Activated CD4-positive, alpha-beta T cell treated with anti-CD3 and anti-CD28 coated beads, Interleukin-2, amount 50 U/mL, for 1 hour (primary cell): ENCODE measurements at places on chromosomes 3 and 15.

DNA sequence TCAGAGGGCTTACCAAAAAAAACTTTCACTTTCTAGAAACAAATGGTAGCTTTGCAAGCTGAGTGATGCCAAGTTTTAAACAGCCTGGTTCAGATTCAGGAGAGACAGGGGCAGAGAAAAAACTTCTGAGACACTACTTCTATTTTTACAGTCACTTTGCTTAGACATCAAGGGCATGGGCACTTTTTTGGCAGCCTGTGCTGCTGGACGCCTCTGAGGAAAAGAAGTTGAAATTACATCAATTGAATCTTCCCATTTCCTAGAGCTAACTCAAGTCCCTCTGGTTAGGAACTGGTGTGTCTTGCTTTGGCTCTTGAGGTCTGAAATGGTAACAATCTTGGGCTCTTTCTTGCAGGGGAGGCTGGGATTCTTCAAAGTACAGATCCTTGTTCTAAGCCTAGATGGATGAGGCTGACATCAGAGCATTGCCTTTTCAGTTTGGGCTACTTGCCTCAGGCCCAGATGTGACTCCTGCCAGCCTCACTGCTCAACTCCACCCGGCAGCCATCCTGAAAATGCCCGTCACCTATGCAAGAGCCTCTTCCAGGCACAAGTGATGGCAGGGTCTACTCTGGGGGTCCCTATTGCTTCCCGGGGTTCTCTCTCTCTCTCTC is 357.5 kb downstream of the FOXP1 start:
- DNase-seq, result no peak

DNA sequence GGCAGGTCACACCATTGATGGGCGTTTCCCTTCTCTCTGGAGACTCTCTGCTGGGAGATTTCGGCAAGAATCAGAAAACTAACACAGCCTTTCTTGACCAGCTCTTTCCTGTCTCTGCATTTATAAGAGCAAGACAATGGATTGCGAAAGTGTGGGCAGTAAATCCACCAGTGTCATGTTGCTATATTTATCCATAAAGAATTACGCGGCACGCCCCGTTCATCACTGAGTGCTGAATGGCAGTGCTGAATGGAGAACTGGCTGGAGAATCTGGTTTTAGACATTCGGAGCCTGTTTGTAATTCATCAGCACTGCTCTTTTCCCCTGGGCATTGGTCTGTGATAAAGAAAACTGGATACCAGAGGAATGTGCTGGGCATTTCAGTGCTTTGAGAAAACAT is 2.0 kb upstream of the CEMIP start:
- no peak for DNase-seq

DNA sequence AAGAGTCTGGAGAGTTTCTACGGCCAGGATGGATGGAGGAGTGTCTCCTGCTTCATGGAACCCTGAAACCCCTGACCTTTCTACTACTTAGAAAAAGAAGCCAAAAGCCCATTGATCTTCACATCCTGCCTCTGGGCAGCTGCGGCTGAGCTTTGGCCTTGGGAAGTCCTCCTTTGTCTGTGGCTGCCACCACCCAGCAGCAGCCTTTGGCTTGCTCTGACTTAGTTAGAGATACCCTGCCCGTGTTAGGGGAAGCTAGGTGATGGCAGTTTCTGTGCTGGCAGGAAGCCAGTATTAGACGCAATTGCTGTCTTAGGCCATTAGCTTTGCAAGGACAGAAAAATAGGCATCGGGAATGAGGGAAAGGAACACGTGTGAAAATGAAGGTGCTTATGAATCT is 18.8 kb downstream of the APH1B start:
- no peak for DNase-seq

DNA sequence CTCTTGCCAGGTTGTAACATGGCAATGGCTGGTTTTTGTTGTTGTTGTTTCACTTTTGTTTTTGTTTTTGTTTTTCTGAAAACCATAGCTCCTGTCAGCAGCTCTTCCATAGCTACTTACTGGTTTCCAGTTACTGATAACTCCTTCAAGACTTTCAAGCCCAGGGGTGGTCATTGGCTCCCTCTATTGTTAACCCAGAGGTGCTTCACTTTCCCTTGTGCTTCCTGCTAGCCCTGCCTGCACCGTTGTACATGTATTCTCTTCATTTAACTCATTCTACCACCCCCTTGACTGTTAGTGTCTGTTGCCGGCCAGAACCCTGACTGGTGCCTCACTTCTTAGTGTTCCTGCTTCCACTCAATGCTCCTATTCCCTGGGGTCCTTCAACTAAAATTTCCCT is 4.2 kb upstream of the TRAT1 start:
- DNase-seq, result peak; percentile 54

- no peak for DNase-seq
Measured at GRCh38 chr3:158098834-158099424, 7.3 kb downstream of the SHOX2 start.

GRCh38 chr15:77657634-77658238 is 25.0 kb upstream of the LINGO1 start:
- no peak for DNase-seq

- no peak for DNase-seq
Measured at GRCh38 chr3:123952844-123953520, 8.0 kb downstream of the CCDC14 start.

DNA sequence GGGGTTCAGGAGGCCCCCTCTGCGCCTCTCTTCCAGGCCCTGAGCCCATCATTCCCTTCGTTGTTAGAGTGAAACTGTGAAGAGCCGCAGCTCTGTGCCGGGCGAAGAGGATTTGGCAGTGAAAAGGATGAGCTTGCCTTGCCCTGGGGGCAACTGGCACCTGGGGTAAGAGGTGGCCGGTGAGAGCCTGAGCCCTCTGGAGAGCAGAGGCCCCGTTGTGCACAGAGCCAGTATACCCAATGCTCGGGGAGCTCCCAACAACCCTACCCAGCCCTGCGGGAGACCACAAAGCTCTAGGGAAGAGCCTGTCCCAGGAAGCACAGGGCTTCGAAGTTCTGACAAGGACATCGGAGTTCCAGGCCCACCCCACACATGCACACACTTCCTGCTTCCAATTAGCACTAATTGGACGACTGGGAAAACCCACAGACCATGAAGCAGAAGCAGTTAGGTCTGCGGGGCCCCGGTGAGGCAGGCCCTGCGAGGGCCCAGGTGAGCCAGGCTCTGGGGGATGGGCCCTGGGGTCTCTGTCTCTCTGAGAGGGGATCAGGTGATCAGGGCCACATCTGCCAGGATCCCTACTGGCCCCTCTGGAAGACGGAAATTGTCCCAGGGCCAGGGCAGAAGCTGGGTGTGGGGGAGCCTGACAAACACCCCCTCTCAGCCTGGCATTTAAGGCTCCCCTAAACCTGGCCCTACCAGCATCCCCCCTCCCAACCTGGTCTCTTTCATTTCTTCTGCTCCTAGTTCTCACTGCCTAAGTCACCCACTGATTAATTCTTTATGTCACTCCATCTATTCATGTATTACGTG is 27.9 kb upstream of the SFMBT1 start:
- DNase-seq, result no peak

DNA sequence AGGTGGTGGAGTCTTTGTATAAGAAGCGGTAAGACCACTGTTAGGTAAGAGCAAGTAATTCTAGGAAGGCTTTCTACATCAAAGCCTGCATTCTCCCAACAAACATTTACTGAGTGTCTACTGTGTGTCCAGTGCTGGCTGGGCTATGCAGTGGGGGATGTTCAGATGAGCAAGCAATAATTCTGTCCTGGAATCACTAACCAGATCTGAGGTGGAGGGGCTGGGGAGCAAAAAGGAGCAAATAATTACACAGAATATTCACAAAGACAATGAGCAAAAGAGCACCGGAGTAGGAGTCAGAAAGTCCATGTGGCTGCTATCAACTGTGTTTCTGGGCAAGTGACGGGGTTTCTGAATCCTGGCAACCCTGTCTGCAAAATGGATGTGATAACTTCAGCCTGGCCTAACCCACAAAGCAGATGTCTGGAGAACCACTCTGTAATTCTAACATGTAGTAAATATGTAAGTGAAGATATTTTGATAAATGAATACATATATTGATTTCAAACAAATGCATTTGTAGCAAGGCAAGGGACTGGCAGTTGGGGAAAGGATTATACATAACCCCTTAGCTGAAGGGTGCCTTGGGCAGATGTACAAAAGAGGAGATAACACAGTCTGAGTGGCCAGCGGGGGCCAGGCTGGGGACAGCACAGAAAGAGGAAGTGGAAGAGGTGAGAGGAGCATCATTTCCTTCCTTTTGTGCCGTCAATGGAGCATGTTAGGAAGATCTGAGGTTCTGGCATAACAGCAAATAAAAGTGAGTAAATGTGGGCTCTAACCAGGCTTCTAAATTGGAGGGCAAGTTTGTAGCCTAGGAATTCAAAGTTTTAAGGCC is 28.8 kb downstream of the CYP8B1 start:
- DNase-seq, result no peak

- DNase-seq, result no peak
Measured at GRCh38 chr15:39031596-39031995, 467.0 kb upstream of the RASGRP1 start.

DNA sequence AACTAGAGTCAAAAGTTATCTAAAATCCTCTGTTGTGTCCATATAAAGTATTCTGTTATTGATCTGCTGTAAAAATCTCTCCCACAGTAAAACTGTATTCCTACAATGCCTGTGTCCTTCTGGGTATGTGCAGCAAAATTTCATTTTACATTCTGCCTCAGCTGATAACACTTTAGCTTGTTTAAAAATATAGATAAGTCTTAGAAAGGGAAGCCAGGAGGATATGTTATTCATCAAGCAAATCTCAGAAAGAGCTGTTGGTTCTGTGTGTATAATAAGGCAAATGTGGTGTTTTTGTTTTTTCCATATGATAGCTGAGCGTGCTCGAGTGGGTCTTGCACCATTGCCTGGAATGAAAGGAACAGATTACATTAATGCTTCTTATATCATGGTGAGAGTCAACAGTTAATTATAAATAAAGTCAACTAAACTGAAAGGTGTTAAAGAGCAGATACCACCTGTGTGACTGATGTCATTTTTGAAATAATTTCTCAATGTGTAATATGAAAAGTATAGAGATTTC is 96.6 kb downstream of the FEZF2 start:
- no peak for DNase-seq

DNA sequence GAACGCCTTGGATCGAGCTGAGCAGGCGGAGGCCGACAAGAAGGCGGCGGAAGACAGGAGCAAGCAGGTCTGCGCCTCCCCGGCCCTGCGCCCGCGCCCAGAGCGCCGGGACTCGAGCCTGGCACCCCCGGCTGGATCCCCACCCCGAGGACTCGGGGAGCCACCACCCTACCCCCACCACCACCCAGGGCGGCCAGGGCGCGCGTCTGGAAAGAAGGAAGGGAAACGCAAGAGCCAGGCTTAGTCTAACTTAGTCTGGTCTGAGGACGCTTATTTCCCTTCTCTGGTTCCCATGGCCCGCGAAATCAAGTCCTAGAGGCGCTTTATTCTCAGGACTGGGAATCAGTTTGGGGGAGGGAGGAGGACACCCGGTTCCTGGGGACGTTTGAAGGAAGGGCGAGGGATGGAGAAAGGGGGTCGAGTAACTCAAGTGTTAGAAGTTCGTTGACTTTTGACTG is 359 bp downstream of the TPM1 start:
- no peak for DNase-seq

DNA sequence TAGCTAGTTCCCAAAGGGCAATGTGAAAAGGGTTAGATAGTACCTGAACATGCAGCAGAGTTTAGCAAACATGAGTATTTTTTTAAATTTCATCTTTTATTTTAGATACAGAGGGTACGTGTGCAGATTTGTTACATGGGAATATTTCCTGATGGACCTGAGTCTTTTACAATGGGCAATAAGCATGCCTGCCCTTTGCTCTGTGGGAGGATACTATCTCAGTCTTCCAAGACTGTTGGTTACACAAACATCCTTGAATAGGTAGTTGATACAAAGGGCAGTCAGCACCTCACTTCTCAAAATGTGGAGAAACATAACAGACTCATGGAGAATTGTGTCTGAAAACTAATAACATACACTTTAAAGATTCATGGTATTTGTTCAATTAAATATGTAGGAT is 103.3 kb downstream of the GOLIM4 start:
- DNase-seq, result no peak

DNA sequence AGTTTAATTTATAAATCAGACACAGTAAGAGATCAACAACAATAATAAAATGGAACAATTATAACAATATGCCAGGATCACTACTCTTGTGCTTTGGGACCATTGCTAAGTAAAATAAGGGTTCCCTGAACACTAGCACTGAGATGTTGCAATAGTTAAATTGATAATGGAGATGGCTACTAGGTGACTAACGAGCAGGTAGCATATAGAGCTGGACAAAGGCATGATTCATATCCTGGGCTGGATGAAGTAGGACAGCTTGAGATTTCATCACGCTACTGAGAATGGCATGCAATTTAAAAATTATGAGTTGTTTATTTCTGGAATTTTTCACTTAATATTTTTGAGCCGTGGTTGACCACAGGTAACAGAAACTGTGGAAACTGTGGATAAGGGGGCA is 20.7 kb upstream of the MYZAP start:
- no peak for DNase-seq

- DNase-seq, result no peak
Measured at GRCh38 chr15:82571722-82572222, 31.5 kb upstream of the RPS17 start.

- DNase-seq, result no peak
Measured at GRCh38 chr3:63961891-63962290, 49.7 kb upstream of the SCAANT1 start.

GRCh38 chr3:46748170-46748569 is 30.5 kb upstream of the PRSS50 start:
- no peak for DNase-seq

DNA sequence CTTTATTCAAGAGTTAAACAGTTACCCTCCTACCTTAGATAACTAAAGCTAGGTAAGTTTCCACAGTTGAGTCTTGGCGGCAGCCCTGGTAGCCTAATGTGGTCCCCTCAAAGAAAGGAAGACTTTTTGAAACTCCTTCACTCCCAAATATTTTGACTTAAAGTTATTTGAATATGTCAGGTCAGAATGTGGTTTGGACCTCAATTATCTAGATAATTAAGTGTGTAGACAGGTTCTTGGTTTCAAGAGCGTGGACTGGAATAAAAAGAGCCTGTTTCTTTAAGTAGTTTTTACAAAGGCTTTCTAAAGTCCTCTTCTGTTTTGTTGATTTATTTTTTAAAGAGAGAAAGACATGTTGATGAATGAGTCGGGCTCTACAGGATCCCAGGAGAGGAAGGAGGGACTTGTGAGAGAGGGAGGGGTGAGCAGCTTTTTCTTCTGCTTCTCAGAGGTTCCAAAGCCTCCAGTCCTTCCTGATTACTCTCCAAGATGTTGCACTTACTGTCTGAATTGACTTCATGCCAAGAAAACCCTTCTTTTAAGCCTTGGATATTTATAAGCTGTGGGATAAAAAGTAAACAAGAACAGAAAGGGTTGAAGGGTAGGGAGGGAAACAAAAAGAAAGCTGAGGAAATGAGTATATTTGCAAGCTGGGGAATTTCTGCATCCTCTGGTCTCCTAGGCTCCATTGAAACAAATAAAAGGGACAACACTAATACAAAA is 457.4 kb downstream of the IGSF11 start:
- DNase-seq, result no peak

GRCh38 chr15:84598250-84598649 is 2.6 kb upstream of the ZSCAN2 start:
- no peak for DNase-seq

GRCh38 chr3:170162052-170162451 is 19.5 kb downstream of the PHC3 start:
- DNase-seq, result no peak

GRCh38 chr3:133401374-133402135 is 1.7 kb downstream of the BFSP2 start:
- DNase-seq, result no peak

- DNase-seq, result no peak
Measured at GRCh38 chr3:81713031-81713430, 48.4 kb downstream of the GBE1 start.

GRCh38 chr3:108389372-108389771 is 93.0 kb downstream of the HHLA2 start:
- no peak for DNase-seq
